ENCODE measurements at places on chromosomes 4 and X.
A peak's percentile ranks its signal among the peaks of the same experiment; 100 is the strongest.

DNA sequence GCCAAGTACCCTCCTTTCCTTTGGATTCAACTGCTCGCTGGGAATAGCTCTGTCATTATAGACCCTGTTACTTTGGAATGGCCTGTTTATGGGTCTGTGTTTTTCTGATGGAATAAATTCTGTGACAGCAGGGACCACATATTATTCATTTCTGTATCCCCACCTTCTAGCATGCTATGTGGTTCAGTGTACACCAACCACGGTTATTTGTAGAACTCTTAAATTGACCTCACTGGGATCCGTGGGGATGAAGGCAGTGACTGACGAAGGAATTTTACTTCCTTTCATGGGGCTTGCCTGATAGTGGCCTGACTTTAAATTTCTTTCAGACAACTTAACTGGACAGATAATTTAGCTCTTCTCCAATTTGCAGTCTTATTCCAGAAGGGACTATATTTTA is 343.2 kb downstream of the SPRY1 start:
- no peak for DNase-seq

GRCh38 chr4:185246453-185246852 is 37.1 kb downstream of the SNX25 start:
- DNase-seq, result no peak

DNA sequence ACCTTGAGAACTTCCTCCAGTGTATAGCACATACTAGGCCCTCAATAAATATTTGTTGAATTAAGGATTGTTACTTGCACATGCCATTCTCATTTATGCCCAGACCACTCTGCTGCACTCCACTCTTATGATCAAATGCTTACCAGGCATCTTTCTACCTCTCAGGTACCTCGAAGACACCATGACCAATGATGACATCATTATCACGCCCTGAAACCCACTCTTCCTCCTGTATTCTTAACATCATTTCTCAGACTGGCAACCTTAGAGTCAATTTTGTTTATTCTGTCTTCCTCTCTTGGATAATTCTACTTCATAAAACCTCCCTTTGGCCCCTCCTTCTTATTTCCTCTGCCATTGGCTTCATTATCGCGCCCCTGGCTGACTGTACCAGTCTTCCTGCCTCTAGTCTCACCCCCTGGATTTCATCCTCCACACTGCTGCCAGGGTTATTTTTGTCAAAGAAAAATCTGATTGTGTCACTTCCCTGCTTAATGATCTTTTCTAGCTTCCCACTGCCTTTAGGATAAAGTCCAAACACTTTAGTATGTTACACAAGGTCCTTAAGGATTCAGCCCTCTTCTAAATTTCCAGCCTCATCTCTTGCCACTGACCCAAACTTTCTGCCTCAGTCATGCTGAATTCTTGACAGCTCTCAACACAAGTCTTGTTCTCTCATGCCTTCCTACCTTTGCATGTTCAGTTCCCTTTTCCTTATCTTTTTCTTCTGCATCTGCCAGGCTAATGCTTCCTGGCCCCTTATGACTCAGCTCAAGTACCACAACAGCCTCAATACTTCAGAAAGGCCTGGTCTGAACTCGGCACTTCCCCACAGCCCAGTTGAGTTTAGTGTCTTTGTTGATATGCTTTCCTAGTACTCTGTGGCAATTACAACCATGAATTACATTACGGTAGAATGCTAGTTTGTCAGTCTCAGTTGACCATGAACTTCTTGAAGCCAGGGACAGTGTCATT is 45.8 kb downstream of the HDAC8 start:
- DNase-seq, result no peak

GRCh38 chr4:104571341-104571740 is 76.6 kb upstream of the CXXC4 start:
- DNase-seq, result no peak

GRCh38 chrX:17654116-17654515 is 83.2 kb upstream of the SCML1 start:
- no peak for DNase-seq

DNA sequence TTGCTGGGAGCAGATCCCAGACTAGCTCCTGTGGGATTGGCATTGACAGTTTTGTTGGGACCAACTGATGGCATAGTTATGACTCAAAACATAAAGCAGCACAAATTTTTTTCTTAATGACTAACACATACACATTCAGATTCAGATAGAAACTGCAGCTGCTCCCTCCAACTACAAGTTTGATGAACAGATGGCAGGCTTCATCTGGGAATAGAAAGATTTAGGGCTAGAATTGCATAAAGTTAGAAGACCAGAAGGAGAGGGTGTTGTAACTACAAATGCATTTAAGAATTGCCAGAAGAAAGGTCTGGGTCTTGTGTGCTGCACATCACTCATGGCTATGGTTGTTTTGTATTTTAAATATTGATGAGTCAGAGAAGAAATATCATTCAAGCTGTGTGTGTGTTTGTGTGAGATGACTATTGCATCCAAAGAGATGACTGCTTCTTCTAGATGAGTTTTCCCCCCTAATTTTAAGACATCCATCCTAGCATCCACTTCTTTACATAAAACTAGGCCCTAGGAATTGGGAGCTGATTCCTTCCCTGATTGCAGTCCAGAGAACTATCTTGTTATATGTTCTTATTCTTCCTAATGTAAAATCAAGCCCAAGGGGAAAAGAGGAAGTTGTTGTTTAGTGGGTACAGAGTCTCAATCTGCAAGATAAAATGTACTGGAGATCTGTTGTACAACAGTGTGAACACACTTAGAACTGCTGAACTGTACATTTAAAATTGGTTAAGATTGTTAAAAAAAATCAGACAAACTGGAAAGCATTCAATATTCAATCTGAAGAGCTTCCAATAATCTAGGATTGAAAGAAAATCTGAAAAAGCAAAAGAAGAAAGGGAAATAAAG is 175.1 kb downstream of the PARM1 start:
- DNase-seq, result no peak

GRCh38 chr4:8597791-8598190 is 5.2 kb downstream of the CPZ start:
- DNase-seq, result no peak

DNA sequence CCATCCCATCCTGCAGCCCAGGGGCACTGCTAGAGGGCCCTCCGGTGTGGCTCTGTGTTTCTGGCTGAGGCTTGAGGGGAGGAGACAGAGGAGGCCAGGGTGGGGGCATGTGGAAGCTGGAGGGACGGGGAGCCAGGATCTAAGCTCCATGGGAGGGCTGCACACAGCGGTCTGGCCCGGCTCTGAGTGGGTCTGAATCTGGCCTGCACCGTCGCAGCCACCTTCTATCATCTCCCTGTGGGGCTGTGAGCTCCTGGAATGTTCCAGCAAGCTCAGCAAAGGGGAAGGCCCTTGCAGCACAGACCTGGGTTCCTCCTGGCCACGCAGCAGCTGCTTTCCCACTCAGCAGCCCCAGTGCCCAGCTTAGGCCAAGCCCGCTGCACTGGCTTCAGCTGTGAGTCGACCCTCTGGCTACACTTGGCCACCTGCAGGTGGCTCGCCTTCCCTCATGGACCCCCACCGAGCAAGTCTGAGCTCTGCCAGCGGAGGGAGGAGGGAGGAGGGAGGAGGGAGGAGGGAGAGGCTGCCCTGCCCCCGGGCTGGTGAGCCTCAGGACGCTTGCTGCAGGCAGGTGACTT is 5.3 kb downstream of the NKX1-1 start:
- DNase-seq, result no peak

GRCh38 chrX:100658941-100659381 is 15.0 kb downstream of the SRPX2 start:
- DNase-seq, result no peak

DNA sequence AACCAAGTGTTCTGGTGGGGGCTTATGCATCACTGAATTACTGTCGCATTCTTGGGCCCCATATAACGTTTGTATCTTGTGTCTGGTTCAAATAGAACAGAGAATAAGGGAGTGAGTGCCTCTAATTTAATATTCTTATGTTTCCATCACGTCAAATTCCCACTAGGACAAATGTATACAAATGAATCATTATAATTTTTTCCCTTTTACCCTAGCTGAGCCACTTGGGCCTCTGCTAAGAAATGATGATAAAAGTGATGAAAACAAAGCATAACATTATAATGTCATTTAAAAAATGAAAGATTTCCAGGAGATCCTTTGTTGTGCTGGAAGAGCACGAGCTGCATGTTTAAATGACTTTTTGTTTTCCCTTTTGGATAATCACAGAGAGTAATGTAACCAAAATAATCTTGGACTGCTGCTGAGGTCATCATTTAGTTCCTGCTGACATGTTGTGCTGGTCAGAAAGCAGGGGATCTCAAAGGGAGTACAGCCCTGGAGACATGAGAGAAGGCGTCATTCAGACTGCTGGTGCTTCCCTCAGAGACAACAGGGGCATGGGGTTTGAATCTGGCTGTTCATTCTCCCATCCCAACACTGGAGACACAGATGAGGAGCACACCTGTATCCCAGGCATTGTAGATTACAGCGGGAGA is 105.1 kb upstream of the SCOC start:
- DNase-seq, result no peak

- no peak for DNase-seq
Observed at GRCh38 chrX:21770631-21771321, 12.9 kb upstream of the SMPX start.

DNA sequence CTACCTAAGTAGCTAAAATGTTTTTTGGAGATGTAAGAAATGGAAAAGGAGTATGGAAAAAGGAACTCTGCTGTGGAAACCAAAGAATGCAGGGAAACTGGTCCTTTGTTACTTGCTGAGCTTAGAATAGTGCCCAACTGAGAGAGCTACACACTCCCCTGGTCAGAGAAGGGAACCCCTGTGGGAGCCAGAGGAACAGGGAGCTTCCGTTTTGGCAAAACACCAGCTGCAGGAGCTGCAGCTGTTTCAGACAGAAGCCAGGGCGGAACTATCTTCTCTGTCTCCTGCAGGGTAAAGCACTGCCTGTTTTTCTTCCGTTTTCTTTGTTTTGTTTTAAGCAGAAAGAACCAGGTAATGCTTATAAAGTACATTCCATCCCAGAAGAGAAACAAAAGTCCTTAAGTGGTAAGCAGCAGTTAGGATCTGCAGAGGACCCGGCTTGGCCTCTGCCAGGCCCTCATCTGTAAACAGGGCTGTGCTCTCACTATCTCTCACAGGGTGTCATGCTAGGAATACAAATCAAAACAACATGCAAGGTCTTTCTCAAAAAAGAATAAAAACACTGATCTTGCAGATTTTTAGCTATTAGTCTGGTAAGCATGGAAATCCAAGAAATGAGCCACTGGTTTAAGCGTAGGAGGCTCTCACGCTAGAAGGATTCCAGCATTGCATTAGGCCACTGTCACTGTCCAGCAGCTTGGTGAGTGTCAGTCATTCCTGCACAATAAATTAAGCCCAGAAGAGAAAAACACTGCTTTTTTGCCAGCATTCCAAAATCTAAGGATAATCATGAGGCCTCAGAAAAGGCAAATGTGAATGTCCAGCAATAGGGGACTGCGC is 76.1 kb downstream of the CHST7 start:
- DNase-seq, result peak; percentile 54

DNA sequence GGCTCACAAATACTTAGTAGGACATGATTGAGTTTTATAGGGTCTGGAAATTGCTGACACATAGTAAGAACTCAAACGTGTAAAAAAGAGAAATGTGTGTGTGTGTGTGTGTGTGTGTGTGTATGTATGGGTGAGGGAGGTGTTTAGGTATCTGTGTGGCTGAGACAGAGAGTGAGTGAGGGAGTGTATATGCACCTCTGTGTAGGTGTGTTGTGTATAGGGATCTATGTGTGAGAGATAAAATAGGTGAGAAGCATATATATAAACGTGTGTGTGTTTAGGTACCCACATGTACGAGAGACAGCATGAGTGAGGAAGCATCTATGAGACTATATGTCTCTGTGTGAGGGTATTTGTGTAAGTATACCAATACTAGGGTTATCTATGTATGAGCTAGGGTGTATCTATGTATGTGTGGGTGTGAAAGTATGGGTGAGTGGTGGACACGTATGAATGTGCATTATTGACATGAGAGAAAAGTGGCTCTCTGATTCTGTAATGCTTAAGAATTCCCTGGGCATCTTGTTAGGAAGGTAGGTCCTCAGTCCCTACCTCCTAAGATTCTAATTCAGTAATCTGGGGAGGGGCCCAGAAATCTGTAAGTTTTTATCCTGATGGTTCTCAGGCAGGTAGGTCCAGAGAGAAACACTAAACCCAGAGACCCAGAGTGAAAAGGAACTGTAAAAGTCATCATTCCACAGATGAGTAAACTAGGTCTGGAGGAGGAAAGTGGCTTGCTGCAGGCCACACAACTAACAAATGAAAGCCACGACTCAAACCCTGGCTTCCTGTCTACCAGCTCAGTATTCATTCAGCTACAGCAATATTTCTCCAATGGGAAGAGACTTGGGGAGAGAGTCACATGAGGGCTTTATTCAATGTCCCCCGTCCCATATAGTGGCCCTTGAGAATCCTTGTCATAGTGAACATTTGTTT is 237.0 kb downstream of the IDS start:
- no peak for DNase-seq

DNA sequence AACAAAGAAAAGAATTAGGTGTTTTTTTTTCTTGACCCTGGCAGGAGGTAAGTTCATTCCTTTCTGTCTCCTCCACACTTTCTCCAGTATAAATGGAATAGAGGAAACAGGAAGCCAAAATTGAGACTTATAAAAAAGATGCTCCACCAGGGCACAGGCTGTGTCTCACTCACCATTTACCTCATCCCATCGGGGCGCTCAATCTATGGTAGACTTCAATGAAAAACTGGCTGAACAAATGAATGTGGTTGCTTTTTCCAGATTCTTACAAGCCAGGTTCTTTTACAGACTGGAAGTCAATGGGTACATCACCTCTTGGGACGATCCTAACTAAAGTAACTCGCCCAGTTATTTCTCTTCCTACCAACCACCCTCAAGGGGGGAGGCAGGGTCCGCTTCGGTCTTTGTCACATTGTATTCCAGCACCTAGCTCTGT is 685 bp downstream of the COMMD8 start:
- no peak for DNase-seq

DNA sequence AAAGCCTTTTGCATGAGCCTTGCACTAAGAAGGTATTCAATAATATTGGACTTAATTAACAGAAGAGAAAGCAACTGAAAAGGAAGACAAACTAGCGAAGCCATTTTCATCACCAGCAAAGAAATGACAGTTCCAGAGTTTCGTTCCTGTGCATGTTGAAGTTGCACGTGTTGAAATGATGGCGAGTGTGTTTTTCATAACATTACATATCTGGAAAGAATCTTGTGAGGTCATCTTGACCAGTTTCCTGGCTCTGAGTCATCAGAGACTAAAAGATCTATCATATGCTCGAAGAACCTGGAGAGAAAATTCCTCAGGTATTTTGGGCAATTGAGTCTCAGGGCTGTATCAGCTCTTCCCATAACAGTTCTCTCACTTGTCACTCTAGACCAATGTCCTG is 106.2 kb upstream of the MAML3 start:
- DNase-seq, result no peak
